ENCODE measurements at places on chromosomes 16 and 17. TPM values are rescaled to one million over a fixed set of nuclear protein-coding genes. Genes with fewer than 3 reads are reported as not detected.
A peak's percentile ranks its signal among the peaks of the same experiment; 100 is the strongest.

DNA sequence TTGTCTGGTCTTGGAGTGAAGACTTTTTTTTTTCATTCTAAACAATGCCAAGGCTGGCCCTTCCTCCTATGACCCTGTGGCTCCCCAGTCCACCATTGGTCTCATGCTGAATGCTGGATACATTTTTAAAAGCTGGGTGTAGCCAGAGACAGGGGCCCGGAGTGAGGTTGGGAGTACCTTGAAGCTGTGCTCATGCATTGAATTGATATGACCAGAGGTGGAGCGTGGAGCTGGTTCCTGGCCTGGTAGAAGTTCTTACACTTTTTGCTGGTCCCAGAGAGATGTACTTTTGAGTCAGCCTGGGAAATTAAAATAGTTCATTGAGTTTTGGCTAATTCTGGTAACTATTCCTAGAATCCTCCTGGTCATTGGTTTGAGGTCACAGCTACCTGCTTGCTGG lies 83.6 kb downstream of the CMIP start:
- DNase-seq, result no peak

DNA sequence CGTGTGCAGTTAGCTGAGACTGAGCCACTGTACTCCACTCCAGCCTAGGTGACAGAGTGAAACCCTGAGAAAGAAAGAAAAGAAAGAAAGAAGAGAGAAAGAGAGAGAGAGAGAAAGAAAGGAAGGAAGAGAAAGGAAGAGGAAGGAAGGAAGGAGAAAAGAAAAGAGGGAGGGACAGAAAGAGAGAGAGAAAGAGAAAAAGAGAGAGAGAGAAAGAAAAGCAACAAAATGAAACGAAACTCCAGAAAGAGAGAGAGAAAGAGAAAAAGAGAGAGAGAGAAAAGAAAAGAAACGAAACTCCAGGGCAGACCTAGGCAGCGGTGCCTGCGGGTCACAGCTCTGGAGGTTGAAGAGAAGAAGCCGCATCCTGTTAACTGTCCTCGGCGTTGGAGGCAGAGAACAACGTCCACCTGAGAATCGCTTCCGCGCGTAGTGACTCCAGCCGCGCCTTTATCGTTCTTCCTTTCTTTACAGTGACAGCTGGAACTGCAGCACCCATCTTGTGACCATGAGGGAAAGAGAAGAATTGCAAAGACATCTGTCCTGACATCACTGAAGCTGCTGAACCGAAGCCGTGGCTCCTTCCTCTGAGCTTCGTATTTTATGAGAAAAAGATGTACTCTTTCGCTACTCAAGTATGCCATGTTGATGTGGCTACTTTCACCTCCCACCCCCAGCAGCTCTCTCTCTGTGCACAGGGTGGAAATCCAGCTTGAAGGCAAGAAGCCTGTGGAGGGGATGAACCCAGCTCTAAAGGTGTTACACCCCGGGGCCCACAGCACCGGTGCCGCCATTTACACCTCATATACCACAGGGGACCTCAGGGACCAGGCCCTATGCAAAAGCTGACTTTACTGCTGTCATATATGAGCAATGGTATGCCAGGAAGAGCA lies 56.9 kb upstream of the DOC2B start:
- no peak for DNase-seq

GRCh38 chr17:70072546-70073309 lies 2.3 kb upstream of the KCNJ16 start:
- DNase-seq, result no peak

GRCh38 chr17:81511804-81512561 lies 616 bp downstream of the ACTG1 start:
- DNase-seq, result no peak

- DNase-seq, result peak; percentile 34
These were observed 17.2 kb downstream of the CHCT1 start for GRCh38 chr17:60439501-60439900.

- peak; percentile 13 for DNase-seq
These were observed 23.0 kb downstream of the SUPT6H start for GRCh38 chr17:28684963-28685362.

GRCh38 chr17:12549499-12550041 lies 116.1 kb upstream of the MYOCD start:
- DNase-seq, result no peak

GRCh38 chr16:3401719-3402397 lies 843 bp downstream of the ZNF174 start:
- DNase-seq, result no peak

- peak; percentile 85 for DNase-seq
These were observed 18.2 kb downstream of the COTL1 start for GRCh38 chr16:84599521-84600202.

DNA sequence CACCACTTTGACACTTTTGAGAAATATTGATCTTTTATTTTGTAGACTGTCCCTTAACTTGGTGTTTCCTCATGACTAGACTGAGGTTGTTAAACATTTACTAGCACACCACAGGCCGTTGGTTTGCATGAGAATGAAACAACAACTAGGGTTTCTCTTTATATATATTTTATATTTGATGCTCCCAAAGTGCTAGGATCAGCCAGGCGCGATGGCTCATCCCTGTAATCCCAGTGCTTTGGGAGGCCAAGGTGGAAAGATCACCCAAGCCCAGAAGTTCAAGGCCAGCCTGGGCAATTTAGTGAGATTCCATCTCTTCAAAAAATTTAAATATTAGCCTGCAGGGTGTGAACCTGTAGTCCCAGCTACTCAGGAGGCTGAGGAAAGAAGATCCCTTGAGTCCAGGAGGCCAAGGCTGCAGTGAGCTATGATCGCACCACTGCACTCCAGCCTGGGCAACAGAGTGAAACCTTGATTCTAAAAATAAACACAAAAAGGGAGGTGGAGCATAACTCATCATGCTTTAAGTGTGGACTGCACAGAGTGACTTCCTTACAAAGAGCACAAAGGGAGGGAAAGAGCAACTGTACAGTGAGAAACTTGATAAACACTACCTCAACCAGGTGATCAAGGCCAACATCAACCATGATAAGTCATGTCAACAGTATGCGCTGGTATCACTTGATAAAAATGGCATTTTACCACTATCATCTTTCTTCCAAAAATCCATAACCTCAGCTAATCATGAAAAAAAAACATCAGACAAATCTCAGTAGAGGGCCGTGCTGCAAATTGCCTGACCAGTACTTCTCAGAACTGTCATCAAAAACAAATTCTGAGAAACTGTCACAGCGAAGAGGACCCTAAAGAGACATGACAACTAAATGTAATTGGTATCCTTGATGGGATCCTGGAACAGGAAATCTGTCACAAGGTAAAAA lies 72.8 kb upstream of the ATF7IP2 start:
- no peak for DNase-seq

DNA sequence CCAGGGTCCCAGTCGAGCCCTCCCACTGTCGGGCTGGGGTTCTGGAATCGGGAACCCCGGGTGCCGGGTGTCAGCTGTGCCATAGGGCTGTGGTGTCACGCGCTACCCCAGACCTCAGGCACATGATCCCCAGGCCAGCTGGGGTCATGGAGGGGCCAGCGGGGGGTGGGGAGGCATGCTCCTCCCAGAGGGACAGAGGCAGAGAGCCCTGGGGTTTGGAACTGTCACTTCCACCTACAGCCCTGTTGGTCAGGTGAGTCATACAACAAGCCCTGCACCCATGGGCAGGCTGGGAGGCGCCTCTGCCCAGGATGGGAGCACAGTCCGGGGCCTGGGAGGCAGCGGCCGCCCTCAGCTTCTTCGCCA lies 63.0 kb downstream of the BAIAP2 start:
- DNase-seq, result no peak

DNA sequence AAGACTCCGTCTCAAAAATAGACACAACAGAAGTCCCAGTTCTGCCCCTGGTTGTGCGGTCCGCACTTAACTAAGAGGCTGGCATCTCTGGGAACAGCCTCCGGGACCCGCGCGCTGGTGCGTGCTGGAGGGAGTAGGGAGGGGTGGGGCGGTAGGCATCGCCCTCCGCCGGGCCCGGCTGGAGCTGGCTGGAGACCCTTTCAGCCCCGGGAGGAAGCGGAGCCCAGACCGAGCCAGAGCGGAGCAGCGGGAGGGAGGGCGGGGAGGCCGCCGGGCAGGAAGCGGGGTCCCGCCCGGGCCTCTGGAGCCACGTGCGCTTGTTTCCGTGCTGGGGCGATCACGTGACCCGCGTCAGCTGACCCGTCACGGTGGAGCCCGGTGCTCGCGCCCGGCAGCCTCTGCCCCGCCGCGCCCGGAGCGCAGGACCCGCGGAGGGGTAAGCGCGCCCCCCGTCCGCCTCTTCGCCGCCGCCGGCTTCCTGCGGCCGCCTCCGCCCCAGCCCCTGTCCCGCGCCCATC lies at the start of gene WDR81:
Gene WDR81 (plus strand): TSS at position 354 of the 518 bp plus-strand sequence. CDS start 256 bp downstream, outside the sequence.
- DNase-seq, result peak; percentile 84

- DNase-seq, result peak; percentile 22
These were observed 1253.7 kb upstream of the CDH8 start for GRCh38 chr16:63289834-63290460.

- DNase-seq, result no peak
These were observed 144.5 kb downstream of the GRIN2A start for GRCh38 chr16:10037751-10038150.

- no peak for DNase-seq
These were observed 39.6 kb upstream of the PLCG2 start for GRCh38 chr16:81739503-81739902.

DNA sequence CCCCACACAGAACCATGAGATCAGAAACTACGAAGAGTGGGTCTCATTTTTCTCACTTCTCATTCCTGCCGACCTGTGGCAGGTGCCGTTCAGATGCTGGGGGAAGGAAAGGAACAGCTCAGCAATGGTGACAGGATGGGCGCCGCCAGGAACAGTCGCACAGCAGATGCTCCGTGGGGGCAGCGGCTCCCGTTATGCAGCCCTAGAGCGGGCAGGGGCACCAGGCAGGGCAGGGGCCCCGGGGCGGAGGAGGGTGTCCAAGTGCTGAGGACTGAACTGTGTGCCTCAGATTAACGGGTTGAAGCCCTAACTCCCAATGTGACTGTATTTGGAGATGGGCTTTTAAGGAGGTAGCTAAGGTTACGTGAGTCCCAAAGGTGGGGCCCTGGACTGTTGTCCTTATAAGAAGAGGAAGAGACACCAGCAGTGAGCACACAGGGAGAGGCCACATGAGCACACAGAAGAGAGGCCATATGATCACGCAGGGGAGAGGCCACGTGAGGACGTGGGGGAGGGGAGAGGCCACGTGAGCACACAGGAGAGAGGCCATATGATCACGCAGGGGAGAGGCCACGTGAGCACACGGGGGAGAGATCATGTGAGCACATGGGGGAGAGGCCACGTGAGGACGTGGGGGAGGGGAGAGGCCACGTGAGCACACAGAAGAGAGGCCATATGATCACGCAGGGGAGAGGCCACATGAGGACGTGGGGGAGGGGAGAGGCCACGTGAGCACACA lies 95.7 kb upstream of the METRNL start:
- DNase-seq, result no peak

The WNT9B gene
- total RNA-seq, result not detected

DNA sequence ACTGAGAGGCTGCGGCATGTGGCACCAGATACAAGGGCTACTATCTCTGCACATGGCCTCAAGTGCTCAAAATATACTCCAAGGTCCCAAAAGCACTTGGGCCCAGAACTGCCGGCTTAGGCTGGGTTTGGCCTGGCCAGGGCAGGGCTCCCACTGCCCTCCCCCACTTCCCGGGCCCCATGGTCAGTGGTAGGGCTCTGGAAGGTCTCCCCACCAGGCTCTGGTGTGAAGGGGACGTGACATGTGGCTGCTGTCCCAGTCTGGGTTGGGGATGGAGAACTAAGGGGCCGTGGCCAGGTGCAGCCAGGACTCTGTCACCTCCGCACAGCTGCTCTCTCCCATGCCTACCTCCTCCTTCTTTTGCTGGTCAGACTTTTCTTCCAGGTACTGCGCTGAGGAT lies 5.7 kb upstream of the PAM16 start:
- no peak for DNase-seq
